ENCODE measurements at places on chromosomes 4 and X. TPM values are rescaled to one million over a fixed set of nuclear protein-coding genes. Genes with fewer than 3 reads are reported as not detected.

GRCh38 chr4:157838366-157838765 lies 334.5 kb downstream of the GASK1B start:
- DNase-seq: no peak
- H3K27me3 ChIP-seq: no peaks in the 10 kb centered on the region
- H3K4me1 ChIP-seq: no peaks in the 10 kb centered on the region
- H3K27ac ChIP-seq: no peak overlapping the region
- H3K36me3 ChIP-seq: no peaks in the 10 kb centered on the region

Gene GDI1
- 138 TPM for total RNA-seq

- no peaks in the 10 kb centered on the region for H3K27me3 ChIP-seq
- no peaks in the 10 kb centered on the region for H3K4me1 ChIP-seq
- H3K36me3 ChIP-seq: no peaks in the 10 kb centered on the region
- no peak overlapping the region for H3K4me3 ChIP-seq
Observed at GRCh38 chr4:168860827-168861226, 149.2 kb downstream of the CBR4 start.

Gene CCDC158
- total RNA-seq: not detected

- no peaks in the 10 kb centered on the region for H3K27me3 ChIP-seq
- H3K4me3 ChIP-seq: no peak overlapping the region
- no peaks in the 10 kb centered on the region for H3K36me3 ChIP-seq
- no peak overlapping the region for H3K27ac ChIP-seq
- no peaks in the 10 kb centered on the region for H3K4me1 ChIP-seq
Observed at GRCh38 chrX:16199343-16199742, 32.1 kb downstream of the MAGEB17 start.

GRCh38 chr4:169925678-169926077 lies 100.5 kb downstream of the MFAP3L start:
- no peaks in the 10 kb centered on the region for H3K4me1 ChIP-seq
- H3K27ac ChIP-seq: no peak overlapping the region
- H3K27me3 ChIP-seq: no peaks in the 10 kb centered on the region
- no peak for DNase-seq
- H3K4me3 ChIP-seq: no peak overlapping the region
- no peaks in the 10 kb centered on the region for H3K36me3 ChIP-seq

- H3K36me3 ChIP-seq: no peaks in the 10 kb centered on the region
- no peak overlapping the region for H3K27ac ChIP-seq
- H3K4me1 ChIP-seq: no peaks in the 10 kb centered on the region
- no peaks in the 10 kb centered on the region for H3K27me3 ChIP-seq
Observed at GRCh38 chr4:63919636-63920365, 489.4 kb downstream of the TECRL start.

GRCh38 chr4:41744572-41745291 lies 3.8 kb downstream of the PHOX2B start:
- H3K36me3 ChIP-seq: no peaks in the 10 kb centered on the region
- no peak overlapping the region for H3K27ac ChIP-seq
- no peak overlapping the region for H3K4me3 ChIP-seq
- H3K27me3 ChIP-seq: peaks cover 33% of the 10 kb centered on the region
- no peaks in the 10 kb centered on the region for H3K4me1 ChIP-seq

DNA sequence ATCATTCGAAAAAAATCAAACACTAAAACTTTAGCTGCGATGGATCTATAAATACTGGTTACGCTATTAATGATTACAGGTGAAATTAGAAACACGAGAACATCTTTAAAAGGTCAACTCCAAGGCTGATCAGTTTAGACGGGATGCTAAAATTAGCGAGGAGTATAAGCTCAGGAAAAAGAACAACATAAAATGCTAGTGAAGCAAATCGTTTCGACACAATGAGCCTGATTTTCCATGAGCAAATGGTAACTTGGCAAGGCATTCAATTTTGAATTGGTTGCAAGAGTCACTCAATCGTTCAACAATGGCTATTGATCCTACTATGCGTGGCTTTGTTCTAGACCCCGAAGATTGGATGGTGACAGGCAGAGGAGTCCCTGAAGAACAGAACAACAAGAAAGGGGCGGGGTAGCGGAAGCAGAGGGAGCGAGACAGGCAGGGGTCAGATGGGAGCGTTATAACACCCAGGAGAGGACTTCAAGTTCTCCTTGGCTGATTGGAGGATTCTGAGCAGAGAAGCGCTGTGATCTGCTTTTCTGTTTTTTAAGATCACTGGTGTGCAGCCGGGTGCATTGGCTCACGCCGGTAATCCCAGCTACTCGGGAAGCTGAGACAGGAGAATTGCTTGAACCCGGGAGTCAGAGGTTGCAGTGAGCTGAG lies 146.5 kb downstream of the RBM47 start:
- H3K27me3 ChIP-seq: no peaks in the 10 kb centered on the region
- H3K36me3 ChIP-seq: no peaks in the 10 kb centered on the region
- H3K4me3 ChIP-seq: no peak overlapping the region
- no peak overlapping the region for H3K27ac ChIP-seq
- no peaks in the 10 kb centered on the region for H3K4me1 ChIP-seq
- no peak for DNase-seq

DNA sequence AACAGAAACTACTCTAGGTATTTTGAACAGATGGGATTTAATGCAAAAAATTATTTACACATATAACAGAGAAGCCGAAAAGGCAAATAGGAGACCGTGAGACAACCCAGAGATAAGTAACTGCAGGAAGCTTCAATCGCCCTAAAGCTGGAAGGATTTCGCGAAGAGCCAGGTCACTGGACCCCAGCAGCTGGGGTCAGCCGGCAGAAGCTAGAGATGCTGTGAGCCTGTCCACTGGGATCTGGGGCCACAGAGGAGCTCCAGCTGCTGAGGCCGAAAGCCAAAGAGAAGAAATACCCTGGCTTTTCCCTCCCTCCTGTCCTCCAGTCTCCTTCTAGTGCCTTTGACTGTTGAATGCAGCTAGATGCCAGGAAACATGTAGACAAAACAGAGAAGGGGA lies 192.8 kb upstream of the BCOR start:
- no peaks in the 10 kb centered on the region for H3K4me1 ChIP-seq
- no peaks in the 10 kb centered on the region for H3K36me3 ChIP-seq
- no peaks in the 10 kb centered on the region for H3K27me3 ChIP-seq

DNA sequence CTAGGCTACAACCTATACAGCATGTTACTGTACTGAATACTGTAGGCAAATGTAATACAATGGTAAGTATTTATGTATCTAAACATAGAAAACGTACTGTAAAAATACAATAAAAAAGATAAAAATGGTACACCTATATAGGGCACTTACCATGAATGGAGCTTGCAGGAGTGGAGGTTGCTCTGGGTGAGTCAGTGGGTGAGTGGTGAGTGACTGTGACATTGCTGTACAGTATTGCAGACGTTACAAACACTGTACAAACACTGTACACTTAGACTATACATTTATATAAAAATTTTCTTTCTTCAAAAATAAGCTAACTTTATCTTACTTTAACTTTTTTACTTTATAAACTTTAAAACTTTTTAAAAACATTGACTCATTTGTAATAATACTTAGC lies 190.3 kb upstream of the NR3C2 start:
- no peaks in the 10 kb centered on the region for H3K4me1 ChIP-seq
- H3K36me3 ChIP-seq: no peaks in the 10 kb centered on the region
- no peak for DNase-seq
- H3K27me3 ChIP-seq: no peaks in the 10 kb centered on the region

DNA sequence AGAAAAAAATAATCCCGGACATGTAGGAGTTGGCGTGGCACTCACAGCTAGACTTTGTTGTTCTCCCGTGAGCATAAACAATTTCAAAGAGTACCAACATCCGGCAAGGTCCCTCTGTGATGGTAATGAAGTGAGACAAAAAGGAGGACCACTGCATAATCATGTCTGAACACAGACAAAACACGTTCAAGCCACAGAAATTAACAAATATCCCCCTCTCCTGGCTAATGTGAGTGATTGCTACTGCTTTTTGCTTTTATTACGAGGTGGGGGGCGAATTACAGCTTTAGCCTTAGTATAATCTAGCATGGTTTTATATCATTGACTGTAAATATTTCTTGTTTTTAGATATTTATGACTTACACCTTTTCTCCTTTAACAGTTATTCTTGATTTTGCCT lies 118.5 kb downstream of the PLS3 start:
- H3K36me3 ChIP-seq: no peaks in the 10 kb centered on the region
- H3K27me3 ChIP-seq: no peaks in the 10 kb centered on the region
- no peak overlapping the region for H3K4me3 ChIP-seq
- no peak for DNase-seq

DNA sequence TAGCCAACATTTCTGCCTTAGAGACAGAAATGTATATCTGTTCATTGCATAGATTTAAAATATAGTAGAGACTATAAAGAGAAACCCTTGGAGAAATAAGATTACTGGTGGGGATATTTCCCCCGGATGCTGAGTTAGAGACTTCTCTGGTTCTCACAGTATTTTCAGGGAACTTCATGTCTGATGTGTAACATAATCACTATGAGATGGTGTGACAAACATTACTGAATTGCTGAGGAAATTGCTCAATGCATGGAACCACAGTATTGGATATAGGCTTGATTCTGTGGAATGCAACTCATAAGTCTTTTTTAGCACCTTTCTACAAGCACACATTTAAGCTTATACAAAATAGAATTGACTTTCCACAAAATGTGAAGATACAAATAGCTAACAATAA lies 152.7 kb downstream of the SOWAHB start:
- H3K27ac ChIP-seq: no peak overlapping the region
- H3K4me3 ChIP-seq: no peak overlapping the region
- DNase-seq: no peak
- no peaks in the 10 kb centered on the region for H3K27me3 ChIP-seq
- H3K36me3 ChIP-seq: no peaks in the 10 kb centered on the region
- H3K4me1 ChIP-seq: no peaks in the 10 kb centered on the region

Gene IL13RA2
- not detected for total RNA-seq

- DNase-seq: no peak
- no peak overlapping the region for H3K27ac ChIP-seq
- H3K27me3 ChIP-seq: no peaks in the 10 kb centered on the region
- peaks cover 8% of the 10 kb centered on the region for H3K4me1 ChIP-seq
- no peak overlapping the region for H3K4me3 ChIP-seq
- no peaks in the 10 kb centered on the region for H3K36me3 ChIP-seq
Observed at GRCh38 chr4:122766950-122767349, 34.4 kb downstream of the BBS12 start.

DNA sequence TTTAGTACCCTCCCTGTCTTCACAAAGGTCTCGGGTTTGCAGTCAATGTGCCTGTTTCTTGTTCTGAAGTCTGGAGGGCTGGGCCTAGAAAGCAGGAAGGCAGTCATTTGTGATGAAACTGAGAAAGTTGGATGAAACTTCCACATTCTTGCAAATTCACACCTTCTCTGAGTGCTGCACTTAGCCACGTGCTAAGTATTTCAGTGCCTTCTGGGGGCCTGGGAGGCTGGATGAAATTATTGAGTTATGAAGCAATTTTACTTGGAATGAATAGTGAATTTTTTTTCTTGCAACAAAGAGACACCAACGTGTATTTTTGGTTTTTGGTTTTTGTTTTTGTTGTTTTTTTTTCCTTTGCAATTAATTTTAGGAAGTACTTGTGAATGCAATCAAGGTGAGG lies 71.2 kb downstream of the MSX1 start:
- no peaks in the 10 kb centered on the region for H3K27me3 ChIP-seq
- no peak overlapping the region for H3K27ac ChIP-seq
- no peaks in the 10 kb centered on the region for H3K4me1 ChIP-seq
- no peak overlapping the region for H3K4me3 ChIP-seq

GRCh38 chr4:168604496-168605373 lies 107.9 kb downstream of the PALLD start:
- H3K36me3 ChIP-seq: no peaks in the 10 kb centered on the region
- no peak overlapping the region for H3K27ac ChIP-seq
- no peaks in the 10 kb centered on the region for H3K27me3 ChIP-seq
- no peak overlapping the region for H3K4me3 ChIP-seq

- no peak overlapping the region for H3K27ac ChIP-seq
- H3K4me1 ChIP-seq: no peaks in the 10 kb centered on the region
- H3K4me3 ChIP-seq: no peak overlapping the region
- H3K36me3 ChIP-seq: no peaks in the 10 kb centered on the region
- H3K27me3 ChIP-seq: no peaks in the 10 kb centered on the region
- no peak for DNase-seq
Observed at GRCh38 chrX:82589410-82589809, 918.7 kb upstream of the POU3F4 start.

Gene SPP1
- total RNA-seq: not detected

Gene GAGE12J
- total RNA-seq: not detected

- no peak overlapping the region for H3K4me3 ChIP-seq
- no peaks in the 10 kb centered on the region for H3K36me3 ChIP-seq
- H3K27ac ChIP-seq: no peak overlapping the region
- DNase-seq: no peak
Observed at GRCh38 chr4:165360041-165360695, 18.6 kb upstream of the CPE start.

DNA sequence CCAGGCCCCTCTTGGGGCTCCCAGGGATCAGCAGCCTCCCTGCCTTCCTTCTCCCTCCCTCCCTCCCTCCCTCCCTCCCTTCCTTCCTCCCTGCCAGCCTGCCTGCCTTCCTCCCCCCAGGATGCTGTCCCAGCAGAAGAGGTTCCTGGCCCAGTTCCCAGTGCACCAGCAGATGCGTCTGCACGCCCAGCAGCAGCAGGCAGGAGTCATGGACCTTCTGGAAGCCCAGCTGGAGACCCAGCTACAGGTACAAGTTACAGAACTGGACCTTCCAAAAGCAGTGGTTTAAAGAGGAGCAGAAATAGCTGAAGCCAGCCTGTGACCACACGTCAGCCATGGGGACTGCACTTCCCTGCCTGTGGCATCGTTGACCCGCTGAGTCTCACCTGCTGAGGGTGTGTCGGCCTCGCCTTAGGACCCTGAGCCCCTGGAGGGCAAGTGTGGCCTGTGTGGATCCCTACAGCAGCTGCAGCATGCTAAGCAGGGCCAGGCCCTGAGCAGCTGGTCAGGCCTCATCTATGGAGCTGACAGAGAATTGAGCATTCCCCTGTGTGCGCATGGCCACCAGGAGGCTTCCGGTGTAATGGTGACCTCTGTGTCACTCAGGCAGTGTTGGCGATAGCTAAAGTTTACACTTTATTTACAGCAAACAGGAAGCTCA lies 84.7 kb downstream of the CRMP1 start:
- no peak for DNase-seq
- no peaks in the 10 kb centered on the region for H3K27me3 ChIP-seq
- no peak overlapping the region for H3K4me3 ChIP-seq
- no peaks in the 10 kb centered on the region for H3K4me1 ChIP-seq
- no peak overlapping the region for H3K27ac ChIP-seq
- H3K36me3 ChIP-seq: no peaks in the 10 kb centered on the region

- no peak overlapping the region for H3K27ac ChIP-seq
- H3K36me3 ChIP-seq: no peaks in the 10 kb centered on the region
- no peaks in the 10 kb centered on the region for H3K4me1 ChIP-seq
- no peak for DNase-seq
- H3K27me3 ChIP-seq: no peaks in the 10 kb centered on the region
- no peak overlapping the region for H3K4me3 ChIP-seq
Observed at GRCh38 chr4:6727081-6727942, 11.3 kb downstream of the BLOC1S4 start.

DNA sequence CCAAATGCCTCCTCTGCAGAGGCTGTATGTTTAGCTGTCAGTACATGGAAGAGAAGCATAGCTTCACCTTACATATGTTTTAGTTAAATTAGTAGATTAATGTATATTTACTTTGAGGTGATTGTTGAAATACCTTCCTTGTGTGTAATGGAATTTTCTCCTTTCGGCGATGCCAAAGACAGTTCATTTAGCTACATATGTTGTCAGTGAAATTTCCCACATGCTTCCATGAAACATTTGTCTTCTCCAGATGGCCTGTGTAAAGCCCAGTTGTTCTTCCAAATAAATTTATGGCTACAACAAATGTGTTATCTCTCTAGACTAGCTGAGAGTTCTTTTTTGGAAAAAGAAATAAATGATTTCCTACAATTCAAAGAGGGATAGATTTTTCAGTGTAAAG lies 95.2 kb downstream of the GPAT3 start:
- no peaks in the 10 kb centered on the region for H3K27me3 ChIP-seq
- no peaks in the 10 kb centered on the region for H3K36me3 ChIP-seq
- no peak for DNase-seq
- no peaks in the 10 kb centered on the region for H3K4me1 ChIP-seq
- no peak overlapping the region for H3K27ac ChIP-seq

All from natural killer cell (primary cell).